Dorsolateral prefrontal cortex (tissue), 122 donors: ENCODE measurements at places on chromosomes 11 and 22.

GRCh38 chr22:26658161-26658560 lies 773 bp downstream of the MIAT start:
- no peak for DNase-seq

GRCh38 chr11:73465871-73466270 lies 89.7 kb downstream of the RELT start:
- no peak for DNase-seq

DNA sequence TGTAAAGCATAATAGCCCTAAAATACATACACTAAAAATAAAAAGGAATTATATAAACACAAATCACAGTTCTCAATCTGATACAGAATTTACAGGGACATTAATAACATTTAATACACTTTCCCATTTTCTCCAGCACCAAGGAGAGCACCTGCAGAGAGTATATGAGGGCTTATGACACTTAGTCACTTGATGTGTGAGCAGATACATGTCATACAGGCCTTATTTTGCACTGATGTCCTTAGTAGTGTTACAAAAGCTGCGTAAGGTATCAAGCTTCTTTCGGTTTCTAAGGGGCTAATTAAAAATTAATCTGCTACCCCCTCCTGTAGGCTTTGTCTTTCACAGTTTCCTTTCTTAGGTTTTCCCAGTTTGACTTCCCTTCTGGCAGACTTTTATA lies 61.3 kb downstream of the TRIM44 start:
- DNase-seq, result no peak

DNA sequence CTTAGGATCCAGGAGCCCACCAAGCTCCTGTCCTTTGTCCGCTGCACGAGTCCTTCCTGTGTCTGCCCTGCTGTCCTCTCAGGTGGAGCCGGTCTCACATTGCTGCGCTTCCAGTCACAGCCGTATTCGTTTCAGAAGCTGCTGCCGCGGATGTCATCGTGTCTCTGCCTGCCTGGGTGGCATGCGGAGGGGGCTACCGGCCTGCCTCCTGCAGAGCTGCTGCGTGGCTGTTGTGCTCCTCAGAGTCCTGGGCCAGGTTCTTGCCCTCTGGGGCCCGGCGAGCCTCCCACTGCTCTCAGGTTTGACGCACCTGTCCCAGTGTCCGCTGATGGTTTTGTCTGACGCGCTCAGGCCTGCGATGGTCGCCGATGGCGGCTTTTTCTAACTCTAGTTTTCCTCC lies 254.2 kb downstream of the TBC1D22A start:
- DNase-seq, result no peak

GRCh38 chr11:73384531-73384871 lies 8.3 kb downstream of the RELT start:
- no peak for DNase-seq

GRCh38 chr11:63917692-63918506 lies 935 bp upstream of the RCOR2 start:
- DNase-seq, result peak; percentile 80

DNA sequence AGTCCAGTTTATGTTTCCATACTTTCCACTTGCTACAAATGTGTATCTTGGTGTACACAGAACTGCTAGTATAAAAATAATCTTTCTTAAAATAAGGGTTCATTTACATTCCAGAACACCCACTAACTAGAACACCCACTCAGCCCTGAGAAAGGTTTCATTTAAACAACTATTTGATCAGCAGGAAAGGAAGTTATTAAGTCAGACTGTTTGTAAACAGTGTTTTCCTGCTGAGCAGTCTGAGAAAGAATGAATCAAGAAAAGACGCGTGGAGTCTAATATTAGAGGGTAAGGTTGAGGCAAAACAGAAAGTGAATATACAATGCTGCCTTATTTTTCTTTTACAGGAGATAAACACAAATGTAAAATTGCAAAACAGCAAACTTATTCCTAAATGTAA lies 32.7 kb downstream of the NARS2 start:
- DNase-seq, result no peak

GRCh38 chr11:30451626-30452025 lies 128.7 kb downstream of the ARL14EP start:
- DNase-seq, result no peak

GRCh38 chr22:36144886-36145541 lies 15.5 kb downstream of the APOL3 start:
- peak; percentile 46 for DNase-seq

DNA sequence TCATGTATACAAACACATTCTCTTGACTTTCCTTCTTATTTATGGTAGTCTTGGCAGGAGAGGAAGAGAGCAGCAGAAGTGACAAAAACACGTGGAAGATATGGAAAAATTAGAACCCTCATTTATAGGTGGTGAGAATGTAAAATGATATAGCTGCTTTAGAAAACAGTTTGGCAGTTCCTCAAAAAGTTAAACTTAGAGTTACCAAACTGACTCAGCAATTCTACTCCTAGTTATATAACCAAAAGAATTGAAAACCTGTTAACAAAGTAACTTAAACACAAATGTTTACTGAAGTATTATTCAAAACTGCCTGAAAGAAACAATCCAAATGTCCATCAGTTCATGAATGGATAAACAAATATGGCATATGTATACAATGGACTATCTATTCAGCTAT lies 16.8 kb downstream of the NUCB2 start:
- DNase-seq, result no peak

DNA sequence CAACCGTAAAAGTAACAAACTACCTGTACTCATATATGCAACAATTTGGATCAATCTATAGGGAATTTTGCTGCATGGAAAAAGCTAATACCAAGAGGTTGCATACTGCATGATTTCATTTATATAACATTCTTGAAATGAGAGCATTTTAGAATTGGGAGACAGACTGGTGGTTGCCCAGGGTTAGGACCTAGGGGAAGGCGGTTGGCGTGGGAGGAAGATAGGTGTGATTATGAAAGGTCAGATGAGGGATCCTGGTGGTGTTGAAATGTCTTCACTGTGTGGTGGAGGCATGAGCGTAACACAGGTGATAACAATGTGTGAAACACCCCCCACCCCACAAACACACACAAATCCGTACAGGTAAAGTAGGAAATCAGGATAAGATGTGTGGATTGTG lies 176.6 kb upstream of the ZBED5 start:
- DNase-seq, result no peak

- DNase-seq, result peak; percentile 84
These were observed 35.5 kb downstream of the PIWIL4 start for GRCh38 chr11:94602430-94603372.

DNA sequence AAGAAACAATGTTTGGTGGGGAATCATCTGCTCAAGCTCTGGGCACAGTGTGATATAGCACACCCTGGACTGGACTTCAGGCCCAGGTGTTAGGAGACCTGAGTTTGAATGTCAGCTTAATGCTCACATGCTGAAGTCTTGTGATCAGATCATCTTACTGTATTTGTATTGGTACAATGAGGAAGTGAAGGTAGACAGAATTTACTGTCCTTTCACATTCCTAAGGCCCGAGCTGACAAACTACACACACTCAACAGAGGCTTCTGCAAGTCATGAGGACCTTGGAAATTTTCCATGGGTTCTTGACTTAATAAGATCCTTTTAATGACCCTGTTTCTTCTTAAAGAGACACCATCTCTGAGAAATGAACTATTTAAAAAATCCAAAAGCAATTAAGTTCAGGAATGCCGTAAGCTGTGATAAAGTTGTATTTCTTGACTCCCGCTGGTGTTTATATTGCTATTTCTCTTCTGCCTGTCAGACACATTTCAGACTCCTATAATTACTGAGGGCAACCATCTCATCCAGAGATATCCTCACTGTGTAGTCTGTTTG lies 802.0 kb downstream of the DLG2 start:
- DNase-seq, result no peak

GRCh38 chr11:1878137-1879031 lies 13.3 kb downstream of the PRR33 start:
- peak; percentile 33 for DNase-seq

DNA sequence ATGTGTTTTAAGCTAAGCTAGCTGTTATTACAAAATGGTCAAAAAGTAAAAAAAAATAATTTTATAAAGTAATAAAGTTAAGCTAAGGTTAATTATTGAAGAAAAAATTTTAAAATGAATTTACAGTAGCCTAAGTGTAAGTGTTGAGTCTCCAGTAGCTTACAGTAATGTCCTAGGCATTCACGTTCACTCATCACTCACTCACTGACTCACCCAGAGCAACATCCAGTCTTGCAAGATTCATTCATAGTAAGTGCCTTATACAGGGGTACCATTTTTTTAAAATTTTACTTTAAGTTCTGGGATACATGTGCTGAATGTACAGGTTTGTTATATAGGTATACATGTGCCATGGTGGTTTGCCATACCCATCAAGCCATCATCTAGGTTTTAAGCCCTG lies 11.6 kb upstream of the OOSP4B start:
- no peak for DNase-seq

- DNase-seq, result no peak
These were observed 11.9 kb downstream of the B3GNT6 start for GRCh38 chr11:77046060-77046501.

GRCh38 chr11:86117001-86117711 lies 48.3 kb upstream of the PICALM start:
- no peak for DNase-seq

DNA sequence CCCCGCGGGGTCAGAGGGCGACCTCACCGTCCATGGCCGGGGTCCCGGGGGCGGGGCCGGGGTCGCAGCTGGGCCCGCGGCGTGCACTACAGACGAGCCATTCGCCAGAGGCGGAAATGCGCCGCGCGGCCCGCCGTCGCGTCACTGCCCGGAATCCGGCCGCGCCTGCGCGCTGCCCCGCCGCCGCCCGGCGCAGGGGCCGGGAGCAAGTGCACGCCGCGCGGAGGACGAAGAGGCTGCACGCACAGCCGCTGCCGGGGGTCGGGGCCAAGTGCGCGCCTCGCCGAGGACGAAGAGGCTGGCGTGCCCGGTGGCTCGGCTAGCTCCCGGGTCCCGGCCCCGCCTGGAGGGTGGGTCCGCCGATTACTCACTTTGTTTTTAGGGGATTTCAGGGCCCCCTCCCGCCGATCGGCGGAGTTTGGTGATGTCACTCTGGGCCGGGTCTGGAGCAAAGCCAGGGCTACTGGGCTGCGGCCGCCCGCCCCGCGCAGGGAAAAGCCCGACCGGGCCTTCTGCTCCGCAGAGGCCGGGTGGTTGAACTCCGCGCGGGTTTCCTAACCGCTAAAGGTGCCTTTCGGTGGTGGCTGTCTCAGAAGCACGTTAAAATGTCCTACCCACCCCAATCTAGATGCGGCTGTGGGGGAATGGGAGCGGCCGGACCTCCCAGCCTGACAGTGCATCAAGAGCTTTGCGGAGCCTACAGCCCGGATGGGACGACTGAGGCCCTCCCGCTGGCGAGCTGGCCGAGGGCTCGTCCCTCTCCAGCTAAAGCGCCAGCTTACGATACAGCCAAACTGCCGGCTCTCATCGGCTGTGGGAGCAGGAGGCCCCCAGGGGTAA lies at the start of gene RELA:
RELA (minus strand) TSS at position 118 of the 840 bp plus-strand sequence; CDS start at position 34, 84 bp downstream.
- peak; percentile 97 for DNase-seq

DNA sequence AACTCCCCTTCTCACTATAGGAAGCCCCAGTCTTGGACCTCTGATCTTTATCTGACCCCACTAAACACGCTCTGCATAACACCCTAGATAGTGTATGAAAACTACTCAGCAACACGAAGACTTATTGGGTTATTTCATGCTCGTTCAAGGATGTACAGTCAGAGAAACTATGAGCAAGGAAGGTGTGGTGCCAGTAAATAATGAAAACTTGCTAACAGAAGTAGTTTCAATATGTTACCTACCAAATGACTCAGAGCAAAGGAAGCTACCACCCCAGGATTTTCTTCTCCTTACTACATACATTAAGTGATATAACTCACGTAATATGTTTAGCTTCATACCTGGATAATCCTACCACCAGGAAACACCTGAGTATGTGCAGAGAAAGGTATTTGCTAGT lies 25.9 kb upstream of the LYVE1 start:
- no peak for DNase-seq

DNA sequence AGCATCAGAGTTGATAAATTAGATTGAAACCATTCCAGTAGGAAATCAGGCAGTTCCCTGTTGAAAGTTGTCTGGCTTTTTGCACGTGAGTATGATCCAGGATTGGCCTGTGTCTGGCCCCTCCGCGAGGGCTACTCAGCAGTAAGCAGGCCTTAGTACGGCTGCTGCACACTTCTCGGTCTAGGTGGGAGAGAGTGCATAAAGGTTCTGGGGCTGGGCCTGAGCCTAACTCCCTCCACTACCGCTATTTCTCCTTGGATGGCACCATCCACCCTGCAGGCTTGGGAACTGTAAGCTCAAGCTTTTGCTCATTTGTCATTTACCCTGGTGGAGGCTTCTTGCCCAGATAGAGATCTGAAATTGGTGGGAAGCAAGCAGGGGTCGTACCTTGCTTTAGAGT lies 22.0 kb downstream of the TUB start:
- no peak for DNase-seq

DNA sequence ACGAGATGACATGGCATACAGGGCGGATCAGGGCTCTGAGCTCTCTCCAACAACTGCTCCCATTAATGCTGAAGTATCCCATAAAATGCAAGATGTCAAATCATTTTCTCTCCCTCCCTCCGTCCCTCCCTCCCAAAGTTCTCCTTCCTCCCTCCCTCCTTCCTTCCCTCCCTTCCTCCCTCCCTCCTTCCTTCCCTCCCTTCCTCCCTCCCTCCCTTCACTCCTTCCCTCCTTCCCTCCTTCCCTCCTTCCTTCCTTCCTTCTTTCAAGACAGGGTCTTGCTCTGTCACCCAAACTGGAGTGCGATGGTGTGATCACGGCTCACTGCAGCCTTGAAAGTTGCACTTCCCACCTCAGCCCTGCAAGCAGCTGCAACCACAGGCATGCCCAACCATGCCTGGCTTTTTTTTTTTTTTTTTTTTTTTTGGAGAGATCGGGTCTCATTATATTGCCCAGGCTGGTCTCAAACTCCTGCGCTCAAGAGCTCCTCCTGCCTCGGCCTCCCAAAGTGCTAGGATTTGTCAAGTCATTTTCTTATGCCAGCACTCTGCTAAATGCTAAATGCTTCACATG lies 38.2 kb downstream of the TXN2 start:
- no peak for DNase-seq

- DNase-seq, result no peak
These were observed 6.4 kb upstream of the UBASH3B start for GRCh38 chr11:122649116-122649515.

DNA sequence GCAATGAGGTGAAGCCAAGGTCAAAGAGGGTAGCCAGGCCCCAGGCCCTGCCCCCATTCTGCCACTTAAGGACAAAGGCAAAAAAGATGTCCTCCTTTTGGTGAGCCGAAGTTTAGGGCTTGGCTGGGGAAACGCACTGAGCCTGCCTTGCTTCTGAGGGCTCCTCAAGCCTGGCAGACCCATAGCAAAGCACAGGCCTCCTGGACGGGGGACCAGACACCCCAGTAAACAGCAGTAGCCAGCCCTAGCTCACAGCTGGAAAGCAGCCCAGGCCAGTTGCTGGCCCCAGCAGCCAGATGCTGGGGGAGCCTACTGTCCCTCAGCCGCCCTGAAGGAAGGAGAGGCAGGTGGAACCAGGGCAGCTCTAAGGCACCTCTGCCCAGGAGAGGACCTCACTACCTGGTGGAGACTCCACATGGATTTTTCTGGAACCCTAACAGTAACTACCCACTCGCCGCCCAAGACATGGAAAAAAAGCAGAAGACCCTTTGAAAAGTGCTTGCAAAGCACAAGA lies 3.8 kb upstream of the PYGM start:
- DNase-seq, result no peak

GRCh38 chr11:111691176-111691575 lies 75.0 kb downstream of the PPP2R1B start:
- DNase-seq, result no peak
